ENCODE measurements at places on chromosomes 6 and 20.
A peak's percentile ranks its signal among the peaks of the same experiment; 100 is the strongest.

DNA sequence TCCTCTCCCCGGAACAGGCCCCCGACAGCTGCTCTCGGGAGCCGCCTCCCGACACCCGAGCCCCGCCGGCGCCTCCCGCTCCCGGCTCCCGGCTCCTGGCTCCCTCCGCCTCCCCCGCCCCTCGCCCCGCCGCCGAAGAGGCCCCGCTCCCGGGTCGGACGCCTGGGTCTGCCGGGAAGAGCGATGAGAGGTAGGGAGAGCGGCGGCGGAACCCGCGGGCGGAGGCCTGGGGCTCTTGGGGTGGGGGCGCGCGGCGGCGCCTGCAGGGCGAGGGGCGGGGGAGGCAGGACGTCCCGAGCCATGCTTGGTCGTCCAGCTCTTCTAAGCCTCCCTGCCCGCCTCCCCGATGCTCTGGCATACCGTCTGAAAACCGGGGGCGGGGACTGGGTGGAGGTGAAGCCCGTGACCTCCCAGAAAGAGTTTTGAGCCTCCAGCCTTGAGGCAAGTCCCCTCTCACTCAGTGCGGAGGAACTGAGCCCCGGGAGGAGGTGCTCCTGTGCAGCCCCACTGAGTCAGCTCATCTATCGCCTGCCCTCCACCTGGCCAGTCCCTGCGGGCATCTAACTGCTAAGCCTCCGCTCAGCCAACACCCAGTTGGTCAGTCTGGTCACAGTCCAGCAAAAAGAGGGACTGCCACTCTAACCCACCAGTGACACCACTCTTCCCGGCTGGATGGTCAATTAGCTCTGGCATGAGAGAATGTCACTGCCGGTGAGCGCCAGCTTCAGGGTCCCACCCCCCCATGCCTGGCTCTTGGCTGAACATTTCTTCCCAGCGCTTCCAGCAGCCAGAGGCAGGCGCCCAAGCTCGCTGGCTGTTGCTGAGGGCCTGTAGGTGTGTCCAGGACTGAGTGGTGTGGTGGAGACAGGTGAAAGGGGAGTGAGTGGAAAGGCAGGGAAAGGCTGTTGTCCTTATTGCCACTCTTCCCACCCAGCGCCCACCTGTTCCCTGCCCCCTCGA lies 482 bp downstream of the DDR1 start:
- DNase-seq, result no peak

DNA sequence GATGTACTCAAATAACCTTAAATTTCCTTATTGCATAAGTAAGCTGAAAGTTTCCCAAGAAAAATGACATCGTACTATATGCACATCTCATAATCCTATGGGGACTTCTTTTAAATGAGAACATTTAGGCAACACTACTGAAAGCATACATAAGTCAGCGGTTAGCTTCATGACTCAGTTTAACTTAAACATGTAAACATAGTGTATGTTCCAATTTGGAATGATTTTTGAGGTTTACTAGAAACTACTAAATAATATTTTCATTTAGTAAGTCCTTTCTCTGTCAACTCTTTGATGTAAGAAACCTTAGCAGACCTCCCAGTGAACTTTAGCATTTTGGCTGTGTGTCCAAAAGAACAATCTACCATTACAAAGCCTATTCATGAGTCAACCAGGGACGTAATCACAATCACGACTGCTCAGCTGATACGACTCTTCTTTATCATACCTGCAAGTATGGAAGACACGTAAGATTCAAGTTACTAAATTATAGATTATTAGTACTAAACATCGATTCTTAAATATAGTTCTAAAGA lies 19.3 kb downstream of the HIVEP2 start:
- DNase-seq, result no peak

DNA sequence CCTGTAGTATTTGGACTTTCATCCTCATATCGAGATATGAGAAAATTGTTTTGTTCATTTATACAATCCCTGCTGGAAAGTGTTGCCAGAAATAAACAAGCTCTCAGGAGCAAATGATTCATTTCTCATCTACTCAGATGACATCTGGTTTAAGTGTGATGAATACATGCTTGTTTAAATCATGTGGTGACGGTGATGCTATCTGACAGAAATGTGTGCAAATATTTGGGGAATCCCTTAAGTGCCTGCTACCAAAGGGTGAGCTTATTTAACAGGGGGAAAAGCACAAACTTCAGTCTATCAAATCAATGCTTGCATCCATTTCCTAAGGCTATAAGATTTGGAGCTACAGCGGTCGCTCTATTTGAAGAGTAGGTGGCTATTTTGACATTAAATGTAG lies 368.3 kb upstream of the SASH1 start:
- no peak for DNase-seq

DNA sequence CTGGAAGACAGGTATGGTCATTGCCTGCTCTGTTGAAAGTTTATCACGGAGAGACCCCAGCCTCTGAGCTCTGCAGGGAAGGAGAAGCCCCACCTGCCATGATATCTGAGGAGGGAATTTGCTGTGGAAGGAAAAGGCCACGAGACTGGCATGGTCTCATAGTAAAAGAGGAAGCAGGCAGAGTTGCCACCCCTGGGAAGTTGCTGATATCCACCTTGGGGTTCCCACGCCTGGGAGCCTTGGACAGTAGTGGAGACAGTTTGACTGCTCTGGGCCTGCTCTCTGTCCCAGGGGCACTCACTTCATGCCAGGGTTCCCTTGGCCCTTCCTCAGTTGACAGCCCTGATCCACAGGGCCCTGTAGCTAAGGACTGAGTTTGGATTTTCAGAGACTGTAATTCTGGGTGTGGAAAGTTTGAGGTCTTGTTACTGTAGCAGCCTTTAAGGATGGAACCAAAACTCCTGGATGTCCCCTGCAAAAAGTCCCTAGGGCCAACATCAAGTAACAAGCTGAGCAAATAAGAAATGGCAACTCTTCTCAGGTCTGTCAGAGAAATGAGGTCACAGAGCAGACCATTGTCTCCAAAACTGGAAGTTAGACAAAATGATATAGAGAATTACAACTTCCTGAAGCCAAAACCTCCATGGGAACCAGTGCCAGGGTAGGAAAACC lies 6.9 kb upstream of the SIRPB1 start:
- DNase-seq, result peak; percentile 18

- no peak for DNase-seq
These were observed 760.6 kb upstream of the CHD6 start for GRCh38 chr20:42378826-42379225.

- DNase-seq, result no peak
These were observed 107.1 kb upstream of the ZNF184 start for GRCh38 chr6:27579973-27580372.

DNA sequence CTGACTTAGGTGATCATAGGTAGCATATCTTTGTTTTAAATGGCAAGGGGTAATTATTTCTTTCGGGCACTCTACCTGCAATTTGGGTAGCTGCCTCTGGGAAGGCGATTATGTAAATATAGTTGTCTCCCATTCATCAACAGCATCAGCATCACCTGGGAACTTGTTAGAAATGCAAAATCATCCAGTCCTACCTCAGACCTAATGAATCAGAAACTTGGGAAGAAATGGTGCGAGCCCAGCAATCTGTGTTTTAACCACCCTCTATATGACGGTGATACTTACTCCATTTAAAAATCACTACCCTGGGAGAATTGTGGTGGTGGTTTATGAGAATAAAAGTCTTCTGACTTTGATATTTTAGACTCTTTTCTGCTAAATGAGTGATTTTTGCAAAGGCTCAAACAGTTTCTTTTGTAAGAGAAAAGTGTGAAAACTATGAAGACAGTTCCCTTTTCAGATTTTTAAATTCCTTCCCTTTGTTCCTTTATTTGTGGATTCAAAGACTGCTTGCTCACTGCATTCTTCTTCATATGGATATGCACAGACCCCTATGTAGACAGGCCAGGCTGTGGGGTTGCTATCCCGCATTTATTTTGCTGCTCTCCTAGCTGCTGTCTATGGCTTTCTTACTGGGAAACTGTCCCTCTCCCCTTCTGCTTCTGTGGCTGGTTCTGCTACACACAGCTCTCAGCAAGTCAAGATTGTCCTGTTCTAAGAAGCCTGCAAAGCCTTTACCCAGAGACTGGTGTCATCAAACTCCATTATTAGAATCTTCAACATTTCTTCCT lies 365.3 kb downstream of the RNF144B start:
- DNase-seq, result no peak
